ENCODE measurements at places on chromosomes 7 and 10.

GRCh38 chr7:127949769-127950222 is 81.4 kb downstream of the LRRC4 start:
- no peak for DNase-seq

DNA sequence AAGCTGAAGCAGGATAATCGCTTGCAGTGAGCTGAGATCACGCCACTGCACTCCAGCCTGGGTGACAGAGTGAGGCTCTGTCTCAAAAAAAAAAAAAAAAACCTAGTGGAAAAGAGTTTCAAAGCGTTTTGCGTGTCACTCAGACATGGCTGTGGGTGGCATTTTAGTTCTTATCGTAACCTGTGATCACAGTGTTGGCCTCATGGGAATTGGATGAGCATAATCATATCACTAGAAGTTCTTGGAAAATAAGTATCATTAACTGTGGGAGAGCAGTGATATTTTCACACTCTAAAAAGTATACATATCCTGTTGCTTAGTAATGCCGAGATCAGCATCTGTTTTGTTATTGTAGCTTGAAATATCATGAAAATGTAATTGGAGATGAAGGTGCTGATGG is 92.6 kb downstream of the CREM start:
- DNase-seq, result no peak

- no peak for DNase-seq
Observed at GRCh38 chr7:64651632-64652165, 14.2 kb upstream of the ZNF107 start.

GRCh38 chr10:49612513-49613164 is 1.2 kb upstream of the CHAT start:
- no peak for DNase-seq

- DNase-seq, result no peak
Observed at GRCh38 chr7:111910656-111911055, 295.5 kb downstream of the DOCK4 start.

DNA sequence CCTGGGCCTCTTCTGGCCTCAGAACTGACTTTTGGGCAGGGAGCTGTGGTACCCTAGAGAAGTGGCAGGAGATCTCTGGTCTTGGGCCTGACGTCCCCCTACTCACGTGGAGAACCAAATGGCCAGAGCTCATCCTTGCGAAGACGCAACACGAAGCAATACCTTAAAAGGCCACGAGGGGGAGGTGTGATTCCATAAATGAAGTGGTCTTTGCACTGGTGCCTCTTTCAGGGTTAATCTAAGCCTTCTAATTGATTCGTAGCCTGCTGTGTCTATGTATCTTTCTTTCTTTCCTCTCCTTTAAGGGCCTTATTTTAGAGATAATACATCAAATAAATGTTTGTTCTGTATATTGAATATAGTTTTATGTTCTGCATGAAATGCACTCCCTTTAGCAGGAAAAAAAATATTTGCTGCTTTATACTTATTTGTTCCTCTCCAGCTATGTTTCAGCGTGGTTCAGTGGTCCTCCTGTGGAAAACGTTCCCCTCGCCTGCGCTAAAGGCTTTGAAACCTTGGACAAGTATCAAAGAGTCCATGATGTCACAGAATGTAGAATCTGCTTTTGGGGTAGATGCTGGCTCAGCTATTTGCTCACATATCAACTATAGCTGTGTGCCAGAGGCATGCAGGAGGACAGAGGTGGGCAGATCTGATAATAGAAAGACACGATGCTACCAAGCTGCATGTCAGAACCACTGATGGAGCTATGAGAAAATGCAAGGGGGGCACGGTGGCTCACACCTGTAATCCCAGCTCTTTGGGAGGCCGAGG is 41.0 kb downstream of the STRA8 start:
- DNase-seq, result peak; percentile 79

DNA sequence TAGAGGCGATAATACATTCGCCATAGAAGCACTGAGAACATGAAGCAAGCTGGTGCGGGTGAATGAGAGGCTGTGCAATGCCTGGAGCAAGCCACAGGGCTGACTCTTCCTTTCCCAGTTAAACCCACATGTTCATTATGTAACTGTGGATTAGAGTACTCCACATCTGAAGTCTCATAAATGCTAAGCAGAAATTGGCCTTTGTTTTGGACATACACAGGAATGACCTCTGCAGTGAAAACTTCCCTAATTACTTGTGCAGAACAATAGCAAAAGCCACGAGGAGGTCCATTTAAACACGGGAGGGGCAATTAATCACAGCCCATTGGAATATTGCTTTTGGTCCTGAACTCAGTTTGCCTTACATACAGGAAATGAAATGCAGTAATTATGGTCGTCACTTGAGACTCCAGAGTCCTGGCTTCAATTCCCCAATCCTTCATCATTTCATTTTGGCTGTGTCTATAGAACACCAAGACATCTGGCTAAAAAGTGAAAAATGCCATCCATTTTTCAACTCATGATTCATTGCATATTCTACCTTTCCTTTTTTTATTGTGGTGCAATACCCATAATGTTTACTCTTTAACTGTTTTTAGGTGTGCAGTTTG is 78.7 kb upstream of the CXCL12 start:
- DNase-seq, result no peak

- no peak for DNase-seq
Observed at GRCh38 chr10:63409465-63410027, 56.2 kb downstream of the JMJD1C start.

DNA sequence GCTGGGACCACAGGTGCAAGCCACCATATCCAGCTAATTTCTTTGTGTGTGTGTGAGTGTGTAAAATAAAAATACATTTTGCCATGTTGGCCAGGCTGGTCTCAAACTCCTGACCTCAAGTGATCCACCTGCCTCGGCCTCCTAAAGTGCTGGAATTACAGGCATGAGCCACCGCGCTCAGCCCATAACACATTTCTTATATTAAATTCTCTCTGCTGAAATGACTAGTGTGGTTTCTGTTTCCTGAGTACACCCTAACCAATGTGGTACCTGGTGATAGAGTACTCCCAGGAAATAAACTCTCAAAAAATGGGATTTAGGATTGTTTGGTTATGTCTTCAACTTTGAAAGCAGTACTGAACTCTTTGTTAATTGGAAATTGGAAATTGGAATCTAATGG is 19.4 kb upstream of the FHIP2A start:
- no peak for DNase-seq

DNA sequence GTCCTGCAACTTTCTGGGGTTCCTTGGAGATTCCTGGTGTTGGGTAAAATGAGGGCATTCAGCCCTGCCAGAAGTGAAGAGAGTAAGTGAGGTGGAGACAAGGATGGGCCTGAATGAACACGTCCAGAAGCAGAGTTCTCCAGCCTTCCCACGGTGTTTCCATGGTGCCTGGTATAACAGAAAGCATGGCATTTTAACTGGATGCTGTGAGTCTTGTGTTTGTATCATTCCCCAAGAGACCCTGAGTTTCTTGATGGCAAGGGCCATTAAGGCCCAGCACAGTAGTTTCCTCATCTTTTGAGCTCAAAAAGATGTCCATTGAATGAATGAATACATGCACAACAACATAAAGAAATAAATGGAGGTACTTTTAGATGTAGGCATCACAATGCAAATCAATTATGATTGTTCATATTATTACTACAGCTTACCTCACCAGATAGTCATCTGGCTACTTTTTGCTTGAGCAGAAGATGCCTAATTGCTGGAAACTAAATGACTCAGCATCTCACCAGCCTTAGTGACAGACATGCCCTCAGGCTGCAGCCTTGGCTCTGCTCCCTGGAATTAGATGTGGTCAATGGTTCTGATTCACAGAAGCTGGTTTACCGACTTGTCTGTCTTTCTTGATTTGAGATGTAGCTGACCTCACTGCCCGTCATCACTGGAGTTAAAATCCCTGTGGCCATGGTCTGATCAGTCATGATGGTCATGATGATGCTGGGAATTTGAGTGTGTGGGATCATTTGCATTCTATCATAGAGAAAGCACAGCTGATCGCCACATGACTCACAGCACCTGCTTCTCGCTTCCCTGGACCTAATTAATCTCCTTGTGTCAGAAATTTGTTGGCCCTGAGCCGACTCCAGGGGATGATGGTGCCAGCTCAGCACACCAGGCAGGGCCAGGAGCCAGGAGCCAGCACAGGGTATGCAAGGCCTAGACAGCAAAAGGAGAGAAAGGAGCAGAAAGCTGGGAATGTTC is 83.9 kb downstream of the CXCL12 start:
- DNase-seq, result no peak

DNA sequence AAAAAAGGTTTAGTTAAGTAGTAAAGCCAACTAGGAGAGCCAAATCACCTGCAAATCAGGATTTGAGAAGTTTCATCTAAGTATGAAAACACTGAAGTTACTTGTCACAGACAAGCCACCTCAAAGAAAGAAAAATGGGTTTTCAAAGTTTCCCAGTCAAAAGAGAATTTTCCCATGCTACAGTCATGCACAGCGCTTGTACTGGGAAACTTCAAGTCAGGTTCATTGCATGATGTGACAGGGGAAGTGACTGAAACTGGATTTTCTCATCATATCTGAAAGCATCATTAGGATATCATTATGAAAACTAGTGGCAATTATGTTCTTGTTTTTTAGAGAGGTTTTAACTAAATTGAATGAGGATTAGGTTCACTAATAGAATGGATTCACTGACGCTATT is 167.0 kb downstream of the SGMS1 start:
- no peak for DNase-seq

DNA sequence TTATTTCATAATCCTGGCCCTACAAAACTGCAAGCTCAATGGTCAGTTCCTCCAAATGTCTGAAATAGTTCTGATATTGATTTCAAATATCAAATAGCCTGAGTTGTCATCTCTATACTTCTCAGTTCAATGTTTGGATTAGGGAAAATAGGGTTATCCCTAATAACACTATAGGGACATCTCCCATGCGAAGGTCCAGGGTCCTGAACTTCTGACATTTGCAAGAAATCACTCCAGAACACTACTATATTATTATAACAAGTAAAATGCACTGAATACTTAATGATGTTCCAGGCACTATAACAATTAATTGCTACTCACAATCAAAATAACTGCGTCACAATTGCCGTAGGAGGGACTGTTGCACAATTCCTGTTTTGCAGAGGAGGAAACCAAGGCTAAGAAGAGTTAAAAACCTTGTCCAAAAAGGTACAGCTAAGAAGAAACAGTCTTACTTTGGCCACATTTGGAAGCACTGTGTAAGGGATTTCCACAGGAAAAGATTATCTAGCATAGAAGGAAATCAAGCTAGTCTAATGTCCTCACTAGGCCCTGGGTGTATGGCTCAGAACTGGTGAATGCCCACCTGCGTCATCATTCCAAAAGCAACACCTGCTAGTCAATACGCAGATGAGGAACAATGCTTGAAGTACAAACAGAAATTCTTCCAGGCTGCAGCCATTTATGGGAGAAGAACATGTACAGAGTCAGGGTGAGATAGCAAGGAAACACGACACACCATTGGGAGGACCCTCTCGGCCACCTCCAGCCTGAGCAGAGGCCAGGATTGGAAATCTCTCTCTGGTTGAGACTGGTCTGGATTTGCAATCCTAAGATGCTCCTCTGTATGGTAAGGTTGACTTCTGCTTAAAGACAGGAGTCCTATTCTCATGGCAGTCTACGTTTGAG is 48.3 kb downstream of the ABLIM1 start:
- DNase-seq, result no peak

DNA sequence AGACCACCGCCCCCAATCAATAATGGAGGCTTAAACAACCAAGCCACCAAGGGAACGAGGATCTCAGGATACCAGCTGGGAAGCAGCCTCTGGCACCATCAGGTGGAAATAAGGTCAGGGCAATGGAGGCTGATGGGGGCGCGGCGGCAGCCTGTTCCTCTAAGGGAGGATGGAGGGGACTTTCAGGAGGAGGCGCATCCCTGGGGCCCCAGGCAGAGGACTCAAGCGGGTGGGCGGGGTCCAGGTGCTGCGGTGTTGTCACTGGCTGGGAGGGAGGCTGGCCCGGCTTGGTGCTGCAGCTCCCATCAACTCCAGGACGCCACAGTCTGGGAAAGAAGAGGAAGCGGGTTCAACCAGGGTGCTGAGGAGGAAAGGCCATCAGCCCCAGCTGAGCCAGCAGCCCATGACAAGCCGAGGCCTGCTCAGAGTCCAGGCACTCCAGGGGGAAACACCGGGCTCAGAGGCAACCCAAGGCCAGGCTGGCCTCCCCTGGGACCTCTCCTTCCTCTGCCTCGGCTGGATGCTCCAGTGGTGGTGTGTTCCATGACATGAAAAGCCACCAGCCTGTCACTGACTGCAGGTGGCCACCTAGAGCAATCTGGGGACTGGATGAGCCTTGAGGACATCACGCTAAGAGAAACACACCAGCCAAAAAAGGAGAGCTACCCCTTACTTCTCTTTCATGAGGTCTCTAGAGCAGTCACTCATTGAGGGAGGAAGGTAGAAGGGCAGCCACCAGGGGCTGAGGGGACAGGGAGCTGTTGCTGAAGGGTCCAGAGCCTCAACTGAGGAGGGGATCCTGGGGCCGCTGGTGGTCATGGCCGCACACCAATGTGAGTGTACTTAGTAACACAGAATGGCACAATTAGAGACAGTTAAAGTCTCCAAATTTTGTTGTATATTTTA is 4.6 kb downstream of the GIGYF1 start:
- DNase-seq, result no peak

GRCh38 chr7:106417273-106417902 is 132.6 kb upstream of the NAMPT start:
- no peak for DNase-seq

- no peak for DNase-seq
Observed at GRCh38 chr7:47416492-47417480, 165.1 kb downstream of the TNS3 start.

- no peak for DNase-seq
Observed at GRCh38 chr10:30694518-30695228, 65.1 kb upstream of the LYZL2 start.

DNA sequence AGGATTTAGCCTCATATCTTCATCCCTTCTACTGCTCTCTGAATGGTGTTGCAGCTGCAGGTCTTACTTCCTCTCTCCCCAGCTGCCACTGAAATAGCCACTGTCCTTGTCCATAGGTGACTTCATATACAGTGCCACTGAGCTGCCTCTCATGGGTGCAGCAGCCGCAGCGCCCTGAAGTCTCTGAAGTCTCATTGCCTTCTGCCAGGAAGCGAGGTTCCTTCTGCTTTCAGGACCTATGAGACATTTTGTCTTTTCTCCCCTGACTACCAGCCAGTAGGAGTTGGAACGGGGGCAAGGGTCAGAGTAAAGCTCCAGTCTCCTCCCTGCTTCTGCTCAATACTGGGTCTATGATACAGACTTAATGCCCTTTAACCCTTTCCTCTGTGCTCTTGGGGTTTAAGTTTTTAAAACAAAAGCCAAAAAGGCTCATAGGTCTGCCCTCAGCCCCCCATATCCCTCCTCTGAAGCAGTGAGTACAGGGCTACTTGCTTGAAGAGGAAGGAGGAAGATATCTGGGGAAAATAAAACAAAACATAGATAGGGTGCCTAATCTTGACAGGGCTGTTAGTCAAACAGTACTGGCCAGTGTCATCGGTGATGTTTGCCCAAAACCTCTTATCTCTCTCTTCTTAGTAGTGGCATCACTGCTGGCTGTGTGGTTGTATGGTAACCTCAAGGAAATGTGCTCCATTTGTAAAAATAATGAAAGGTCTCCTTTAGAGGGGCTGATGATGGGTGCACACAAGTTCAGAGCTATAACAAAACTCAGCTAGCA is 7.1 kb downstream of the PLCE1 start:
- no peak for DNase-seq
